ENCODE measurements at places on chromosomes 7 and 10.

- DNase-seq: no peak
Observed at GRCh38 chr7:155489862-155490696, 32.1 kb downstream of the EN2 start.

- DNase-seq: no peak
Observed at GRCh38 chr10:71268247-71268691, 50.8 kb upstream of the SLC29A3 start.

GRCh38 chr7:7707806-7708205, 10.6 kb downstream of the RPA3 start:
- DNase-seq: no peak

DNA sequence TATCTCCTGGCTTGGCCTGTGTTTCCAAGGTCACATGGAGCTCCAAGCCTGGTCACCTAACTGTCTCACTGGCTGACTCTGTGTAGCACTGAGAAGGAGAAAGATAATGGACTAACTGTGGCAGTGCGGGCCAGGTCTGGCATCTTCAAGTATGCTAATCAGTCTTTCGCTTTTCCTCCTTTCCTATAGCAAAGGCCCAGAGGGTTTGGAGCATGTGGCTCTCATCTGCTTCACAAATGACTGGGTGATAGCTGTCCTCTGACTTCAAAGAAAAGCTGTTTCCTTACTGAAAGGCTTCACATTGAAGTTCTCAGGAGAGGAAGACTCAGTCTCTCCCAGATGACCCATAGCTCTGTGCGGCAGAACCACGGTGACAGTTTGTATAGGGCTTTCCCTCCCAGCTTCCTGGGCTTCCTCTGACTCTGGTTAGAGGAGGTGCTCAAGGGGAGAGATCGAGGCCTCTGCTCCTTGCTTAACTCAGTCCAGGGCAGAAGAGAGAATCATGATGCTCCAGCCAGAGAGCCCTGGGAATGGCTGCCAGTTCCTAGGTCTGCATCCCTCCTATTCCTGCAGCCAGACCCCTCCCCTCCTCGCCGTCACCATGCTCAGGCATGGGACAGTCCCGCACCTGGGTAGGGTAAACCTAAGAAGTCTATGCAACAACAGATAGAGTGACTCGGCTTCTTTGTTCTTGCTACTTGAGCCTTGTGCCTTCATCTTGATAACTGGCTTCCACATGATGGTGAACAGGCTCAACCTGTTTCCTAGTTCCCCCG, 72.3 kb downstream of the CCDC71L start:
- no peak for DNase-seq

- DNase-seq: no peak
Observed at GRCh38 chr10:5651388-5651764, 15.0 kb downstream of the ASB13 start.

DNA sequence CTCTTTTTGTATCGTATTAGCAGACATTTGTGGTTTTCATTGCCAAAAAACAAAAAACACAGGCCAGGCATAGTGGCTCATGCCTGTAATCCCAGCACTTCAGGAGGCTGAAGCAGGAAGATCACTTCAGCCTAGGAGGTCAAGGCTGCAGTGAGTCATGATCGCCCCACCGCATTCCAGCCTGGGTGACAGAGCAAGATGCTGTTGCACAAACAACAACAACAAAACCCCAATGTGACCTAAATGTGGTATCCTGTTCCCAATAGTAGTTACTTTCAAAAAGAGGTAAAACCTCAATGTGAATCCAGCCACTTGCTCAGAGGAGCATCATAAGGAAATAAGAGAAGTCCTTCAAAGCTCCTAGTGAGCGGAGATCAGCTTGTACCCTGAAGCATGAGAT, 45.8 kb upstream of the SKAP2 start:
- DNase-seq: no peak

DNA sequence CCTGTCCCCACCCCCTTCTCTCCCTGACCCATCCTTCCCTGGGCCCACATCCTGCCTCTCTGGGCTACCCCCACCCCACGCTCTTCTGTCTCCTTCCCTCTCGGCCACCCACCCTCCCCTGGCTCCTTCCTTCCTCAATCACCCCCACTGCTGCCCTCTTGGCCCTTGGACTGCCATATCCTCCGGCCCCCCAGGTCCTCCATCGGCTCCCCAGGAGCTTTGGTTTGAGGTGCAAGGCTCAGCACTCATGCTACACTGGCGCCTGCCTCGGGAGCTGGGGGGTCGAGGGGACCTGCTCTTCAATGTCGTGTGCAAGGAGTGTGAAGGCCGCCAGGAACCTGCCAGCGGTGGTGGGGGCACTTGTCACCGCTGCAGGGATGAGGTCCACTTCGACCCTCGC, 10.9 kb downstream of the EPHB6 start:
- no peak for DNase-seq

DNA sequence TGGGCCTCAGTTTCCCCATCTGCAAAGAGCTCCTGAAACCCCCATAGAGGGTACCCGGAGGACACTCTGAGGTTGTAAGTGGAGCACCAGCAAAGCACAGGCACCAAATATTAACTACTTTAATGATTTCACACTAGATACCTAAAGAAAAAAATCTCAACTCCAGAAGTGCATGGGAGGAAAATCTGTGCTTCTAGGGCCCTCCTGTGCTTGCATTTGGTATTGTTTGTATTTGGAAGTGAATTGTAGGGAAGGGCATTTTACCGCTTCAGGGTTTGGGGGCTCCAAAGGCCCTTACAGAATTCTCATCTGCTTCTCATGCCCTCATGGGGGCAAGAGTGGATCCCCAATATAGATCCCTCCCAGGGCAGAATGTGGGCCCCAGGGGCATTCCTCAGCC, 22.4 kb upstream of the DRGX start:
- DNase-seq: no peak

DNA sequence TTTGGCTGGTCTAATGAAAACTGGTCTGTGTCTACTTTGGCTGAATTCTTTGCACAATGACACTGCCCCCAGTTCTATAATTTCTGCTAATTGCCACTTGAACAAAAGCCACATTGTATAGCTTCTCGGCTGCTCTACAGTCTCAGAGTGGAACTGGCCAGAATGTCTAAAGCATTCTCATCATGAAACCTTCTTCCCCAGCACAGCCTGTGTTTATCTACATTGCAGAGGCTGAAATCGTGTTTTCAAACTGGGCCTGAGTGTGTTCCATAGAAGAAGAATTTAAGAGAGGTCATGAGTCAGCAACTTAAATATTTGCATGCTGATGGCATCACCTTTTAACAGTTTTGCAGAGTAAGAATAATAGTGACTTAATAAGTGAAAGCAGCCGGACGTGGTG, 177.2 kb downstream of the BUB3 start:
- DNase-seq: no peak

DNA sequence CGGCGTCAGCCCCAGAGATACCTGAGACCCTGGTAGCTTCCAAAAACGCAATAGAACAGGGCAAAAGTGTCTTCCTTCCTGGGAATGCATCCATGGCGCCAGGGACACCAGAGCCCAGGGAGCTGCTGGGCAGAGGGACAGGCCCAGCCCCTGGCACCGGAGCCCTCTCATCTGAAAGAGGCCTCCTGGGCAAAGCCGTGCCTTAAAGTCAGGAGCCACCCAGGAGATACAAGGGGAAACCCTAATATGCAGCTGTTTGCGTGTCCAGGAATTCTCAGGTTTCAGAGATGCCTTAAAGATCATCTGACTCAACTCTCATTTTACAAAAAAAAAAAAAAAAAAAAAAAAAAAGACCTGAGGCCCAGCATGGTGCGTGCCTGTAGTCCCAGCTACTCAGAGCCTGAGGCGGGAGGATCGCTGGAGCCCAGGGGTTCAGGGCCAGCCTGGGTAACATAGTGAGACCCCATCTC, 28.0 kb downstream of the NUDT1 start:
- no peak for DNase-seq

DNA sequence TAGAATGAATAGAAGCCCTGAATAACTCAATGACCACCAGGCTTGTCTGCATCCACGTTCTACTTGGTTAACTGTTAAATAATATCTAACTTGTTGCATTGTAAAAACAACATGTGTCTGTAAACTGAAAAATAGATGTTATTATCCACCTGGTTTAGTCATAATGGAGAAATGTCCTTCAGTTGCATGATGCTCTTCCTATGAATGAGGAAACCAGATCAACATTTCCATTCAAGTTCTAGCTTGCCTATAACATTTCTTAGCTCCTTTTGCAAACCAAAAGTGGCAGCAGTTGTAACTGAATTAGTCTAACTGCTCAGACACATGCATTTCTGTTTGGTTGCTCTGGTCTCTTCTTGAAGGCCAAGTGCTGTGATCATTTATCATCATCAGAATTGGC, 62.9 kb upstream of the BET1 start:
- no peak for DNase-seq

DNA sequence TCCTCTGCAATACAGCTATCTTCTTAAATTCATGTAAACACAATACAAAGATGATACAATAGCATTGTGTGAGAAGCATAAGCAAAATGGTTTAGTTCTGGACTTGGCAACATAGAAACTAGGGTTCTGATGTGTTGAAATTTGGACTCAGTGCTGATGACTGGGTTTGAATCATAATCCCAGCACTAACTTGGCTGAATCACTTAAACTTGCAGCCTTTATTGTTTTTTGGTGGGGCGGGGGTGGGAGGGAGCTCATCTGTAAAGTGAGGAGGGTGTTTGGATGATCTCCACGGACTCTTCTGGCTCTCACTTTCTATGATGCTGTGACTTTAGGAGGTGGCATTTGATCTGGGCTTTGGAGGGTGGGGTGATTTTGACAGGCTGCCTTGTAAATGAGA, 158.2 kb downstream of the WNT2 start:
- no peak for DNase-seq

- no peak for DNase-seq
Observed at GRCh38 chr7:85454904-85455303, 268.0 kb upstream of the SEMA3D start.

- DNase-seq: no peak
Observed at GRCh38 chr7:14687777-14688176, 214.8 kb downstream of the DGKB start.
